Fibroblast of mammary gland (primary cell): ENCODE measurements at places on chromosomes 2 and 18.

DNA sequence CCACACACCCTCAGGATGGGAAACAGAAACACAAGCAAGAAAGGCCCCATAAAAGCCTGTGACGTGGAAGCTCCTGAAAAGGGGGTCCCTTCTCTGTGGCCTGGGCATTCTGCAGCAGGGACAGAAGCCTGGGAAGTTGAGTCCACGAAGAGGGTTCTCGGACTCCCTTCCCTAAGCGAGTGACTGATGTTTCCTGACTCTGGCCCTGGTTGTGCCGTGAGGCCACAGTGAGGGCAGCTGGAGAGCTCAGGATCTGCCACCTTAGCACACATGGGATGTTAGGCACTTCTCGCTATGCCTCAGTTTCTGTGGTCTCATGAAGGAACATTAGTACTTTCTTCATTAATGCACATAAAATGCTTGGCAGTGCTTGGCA lies 87.2 kb upstream of the ZFP36L2 start:
- DNase-seq = no peak

DNA sequence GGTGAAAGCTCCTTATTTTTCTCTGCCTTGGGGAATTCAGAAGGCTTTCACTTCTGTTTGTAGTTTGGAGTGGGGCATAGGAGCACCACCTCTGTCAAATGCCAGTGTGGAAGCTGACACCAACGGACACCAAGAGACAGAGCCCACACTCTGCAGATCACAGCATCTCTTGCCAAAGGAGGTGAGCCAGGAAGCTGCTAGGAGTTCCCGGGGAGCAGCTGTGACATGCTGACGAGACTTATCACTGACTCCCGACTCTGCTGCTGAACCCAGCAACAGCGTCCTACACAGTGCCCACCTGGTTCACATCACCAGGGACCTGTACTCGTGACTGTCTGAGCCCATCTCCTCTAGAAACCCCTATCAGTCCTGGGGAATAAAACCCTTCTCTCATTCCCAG lies 8.1 kb downstream of the TEX51 start:
- no peak for DNase-seq

GRCh38 chr2:101860157-101860556 lies 131.6 kb upstream of the IL1R2 start:
- DNase-seq = no peak

- no peak for DNase-seq
Measured at GRCh38 chr2:151394509-151394908, 15.2 kb upstream of the RIF1 start.

GRCh38 chr18:58013241-58014211 lies 30.5 kb upstream of the NEDD4L start:
- DNase-seq = peak; percentile 13

- DNase-seq = no peak
Measured at GRCh38 chr18:46343931-46344372, 239.8 kb downstream of the HAUS1 start.

DNA sequence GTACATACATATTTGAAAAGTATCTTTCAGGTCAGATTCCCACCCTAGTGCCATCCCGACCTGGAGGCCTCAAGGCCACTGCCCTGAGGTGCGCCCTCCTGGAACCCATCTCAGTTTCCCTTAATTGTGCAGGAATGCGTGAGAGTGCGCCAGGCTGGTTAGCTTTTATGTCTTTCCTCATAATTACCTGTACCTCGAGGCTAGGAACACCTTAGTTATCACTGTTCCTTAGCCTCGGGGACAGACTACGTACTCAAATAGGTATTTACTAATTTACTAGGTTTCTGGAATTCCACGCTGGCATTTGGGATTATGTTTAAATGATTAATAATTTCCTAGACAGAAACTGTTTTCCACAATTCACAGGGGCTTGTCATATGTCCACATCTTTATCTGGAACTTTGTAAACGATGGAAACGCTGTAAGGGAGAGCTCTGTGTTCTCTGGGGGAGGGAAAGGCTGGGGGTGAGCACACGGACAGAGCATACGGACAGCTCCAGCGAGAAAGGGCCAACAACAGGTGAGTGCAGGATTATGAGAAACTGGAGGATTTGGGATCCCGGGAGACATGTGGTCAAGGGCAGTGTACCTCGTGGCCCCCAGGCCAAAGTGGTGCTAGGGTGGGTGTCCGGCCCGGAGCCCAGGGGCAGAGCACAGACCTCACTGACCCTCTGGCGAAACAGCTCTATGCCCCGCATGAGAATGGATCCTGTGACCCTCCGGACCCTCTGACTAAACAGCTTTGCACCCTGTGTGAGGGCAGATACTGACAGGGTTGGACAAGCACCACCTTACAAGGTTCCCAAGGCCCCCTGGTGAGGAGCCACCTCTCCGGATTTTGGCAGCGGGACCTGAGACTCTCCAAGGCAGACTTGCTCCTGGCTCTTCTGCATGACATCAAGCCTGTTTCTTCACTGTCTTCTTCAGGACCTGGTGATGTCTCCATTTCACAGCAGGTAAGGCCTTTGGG lies 102.0 kb upstream of the PXDN start:
- DNase-seq = no peak

DNA sequence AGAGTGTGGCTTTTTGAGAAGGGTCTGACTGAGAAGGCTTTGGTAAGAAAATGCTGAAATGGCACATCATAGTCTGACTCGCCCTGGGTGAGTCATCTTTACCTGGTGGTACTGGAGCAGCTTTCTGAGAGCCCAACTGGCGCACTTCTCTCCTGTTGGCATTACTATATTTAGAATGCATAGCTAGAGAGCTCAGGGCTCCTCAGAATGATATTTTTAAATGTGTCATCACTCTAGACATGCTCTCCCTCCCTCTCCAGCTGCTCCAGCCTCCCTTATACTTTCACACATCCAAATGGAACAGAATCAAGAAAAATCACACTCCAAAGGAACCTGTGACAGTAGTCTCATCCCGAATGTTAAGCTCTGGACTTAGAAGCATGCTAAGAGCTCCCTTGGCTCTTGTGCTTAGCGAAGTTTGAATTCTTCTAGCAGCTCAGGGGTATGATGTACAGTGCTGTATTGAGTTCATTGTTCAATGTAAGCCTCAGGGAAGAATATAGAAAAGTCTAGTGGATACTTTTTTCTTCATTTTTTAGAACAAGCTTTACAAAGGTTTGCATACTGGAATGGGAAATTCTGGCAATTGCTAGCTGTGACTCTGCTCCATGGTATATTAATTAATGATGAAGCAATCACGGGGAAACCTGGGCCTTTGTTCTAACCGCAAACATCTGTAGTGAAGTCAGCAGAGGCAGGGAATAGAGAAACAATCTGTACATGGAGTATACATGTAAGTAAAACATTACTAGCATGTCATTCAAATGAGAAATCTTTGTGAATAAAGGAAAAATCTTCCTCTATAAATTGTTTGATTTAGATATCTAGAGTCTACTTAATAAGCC lies 751.2 kb upstream of the NRXN1 start:
- DNase-seq = peak; percentile 63

GRCh38 chr2:65159261-65159660 lies 29.4 kb upstream of the RAB1A start:
- no peak for DNase-seq

DNA sequence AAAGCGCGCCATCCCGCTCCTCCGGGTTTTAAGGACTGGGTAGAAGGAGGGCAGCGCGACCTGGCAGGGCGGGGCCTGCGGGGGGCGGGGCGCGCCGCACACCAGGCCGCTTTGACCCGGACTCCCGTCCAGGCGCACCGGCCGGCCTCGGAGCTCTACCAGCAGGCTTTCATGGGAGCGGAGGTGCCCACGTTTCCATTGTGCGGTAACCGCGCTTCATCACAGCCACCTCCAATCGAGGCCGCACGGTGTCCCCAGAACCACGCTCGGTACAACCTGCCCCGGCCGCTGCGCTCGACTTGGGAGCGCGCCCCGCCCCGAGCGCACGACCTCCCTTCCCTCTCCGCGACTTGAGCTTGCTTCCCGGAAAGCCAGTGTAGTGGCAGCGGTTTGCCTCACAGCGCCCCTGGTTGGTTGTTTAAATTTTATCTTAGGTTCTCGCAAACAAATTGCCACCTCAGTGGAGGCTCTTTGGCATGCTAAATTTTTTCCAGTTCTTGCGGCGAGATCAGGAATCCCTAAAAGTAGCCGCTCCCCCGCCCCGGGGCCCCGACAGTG lies 280 bp upstream of the CYP1B1 start:
- DNase-seq = peak; percentile 80

GRCh38 chr18:73750052-73750451 lies 397.6 kb downstream of the FBXO15 start:
- DNase-seq = no peak

GRCh38 chr2:2050446-2050845 lies 280.6 kb downstream of the MYT1L start:
- DNase-seq = no peak

DNA sequence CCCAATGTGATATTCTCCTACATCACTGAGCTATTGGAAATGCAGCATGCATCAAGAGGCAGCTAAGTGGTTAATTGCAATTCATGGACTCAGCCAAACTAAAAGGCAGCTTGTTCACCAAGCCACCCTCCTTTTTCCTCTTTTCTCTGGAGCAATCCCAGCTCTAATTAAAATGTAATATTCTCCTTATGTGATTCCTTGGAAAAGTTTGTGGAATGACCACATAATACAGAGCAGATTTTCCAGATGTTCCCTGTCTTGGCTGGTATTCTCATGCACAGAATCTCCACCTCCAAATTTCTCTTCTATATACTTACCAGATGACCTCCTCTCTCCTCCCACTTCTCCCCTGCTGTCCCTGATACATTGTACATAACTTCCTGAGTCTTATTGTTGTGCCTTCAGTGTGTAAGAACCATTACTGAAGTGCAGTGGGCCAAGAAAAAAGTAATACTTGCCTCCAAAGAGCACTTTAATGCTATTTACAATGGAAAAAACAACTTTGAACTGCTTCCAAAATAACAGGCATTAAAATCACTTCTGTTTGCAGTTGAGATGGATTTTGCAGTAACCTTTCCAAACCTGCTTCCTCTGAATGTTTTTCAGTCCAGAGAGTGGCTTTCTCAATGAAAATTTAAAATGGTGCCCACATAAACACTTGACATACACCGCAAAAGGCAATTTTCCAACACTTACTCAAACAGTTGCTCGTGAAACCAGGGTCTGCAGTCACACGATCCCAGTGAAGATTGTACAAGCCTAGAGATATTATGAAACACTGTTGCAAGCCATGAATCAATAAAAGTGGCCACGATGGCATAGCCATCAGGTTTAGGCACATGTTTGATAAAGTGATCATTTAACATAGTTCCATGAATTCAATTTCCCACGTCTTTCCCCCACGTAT lies 258.0 kb downstream of the MTX2 start:
- peak; percentile 90 for DNase-seq

GRCh38 chr2:218961229-218961628 lies 1.8 kb downstream of the CDK5R2 start:
- DNase-seq = no peak

DNA sequence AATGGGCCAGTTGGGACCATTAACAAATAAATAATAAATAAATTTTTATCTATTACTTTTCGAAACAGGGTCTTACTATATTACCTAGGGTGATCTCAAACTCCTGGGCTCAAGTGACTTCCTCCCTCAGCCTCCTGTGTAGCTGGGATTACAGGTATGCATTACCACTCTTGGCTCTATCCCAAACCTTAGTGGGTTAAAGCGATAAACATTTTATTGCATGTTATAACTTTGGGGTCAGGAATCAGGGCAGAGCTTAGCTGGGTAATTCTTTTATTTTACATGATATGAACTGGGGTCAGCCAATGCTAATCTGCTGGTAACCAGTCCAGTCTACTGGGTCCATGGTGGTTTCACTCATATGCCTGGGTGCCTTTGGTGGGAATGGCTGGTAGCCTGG lies 127.8 kb downstream of the MYO3B start:
- no peak for DNase-seq

- no peak for DNase-seq
Measured at GRCh38 chr2:55985406-55985805, 61.8 kb upstream of the EFEMP1 start.

GRCh38 chr18:74945774-74946545 lies 263.0 kb downstream of the PTGR3 start:
- peak; percentile 28 for DNase-seq

GRCh38 chr2:73979686-73980085 lies 5.0 kb upstream of the TET3 start:
- peak; percentile 92 for DNase-seq

DNA sequence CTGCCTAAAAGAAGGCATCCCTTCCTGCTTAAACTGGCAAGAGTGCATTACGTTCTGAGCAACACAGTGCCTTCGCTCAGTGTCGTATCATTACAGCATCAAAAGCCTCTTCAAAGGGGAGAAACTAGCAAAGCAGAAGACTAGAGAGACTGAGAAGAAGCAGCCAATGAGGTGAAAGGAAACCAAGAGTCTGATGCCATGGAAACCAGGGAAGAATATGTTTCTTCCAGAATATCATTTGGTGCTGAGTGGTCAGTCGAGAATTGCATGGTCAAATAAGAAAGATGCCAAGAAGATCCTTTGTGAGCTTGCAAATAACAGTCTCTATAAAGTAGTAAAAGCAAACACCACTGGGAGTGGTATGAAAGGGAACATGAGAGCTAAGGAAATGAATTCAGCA lies 312.1 kb upstream of the CHST9 start:
- no peak for DNase-seq

DNA sequence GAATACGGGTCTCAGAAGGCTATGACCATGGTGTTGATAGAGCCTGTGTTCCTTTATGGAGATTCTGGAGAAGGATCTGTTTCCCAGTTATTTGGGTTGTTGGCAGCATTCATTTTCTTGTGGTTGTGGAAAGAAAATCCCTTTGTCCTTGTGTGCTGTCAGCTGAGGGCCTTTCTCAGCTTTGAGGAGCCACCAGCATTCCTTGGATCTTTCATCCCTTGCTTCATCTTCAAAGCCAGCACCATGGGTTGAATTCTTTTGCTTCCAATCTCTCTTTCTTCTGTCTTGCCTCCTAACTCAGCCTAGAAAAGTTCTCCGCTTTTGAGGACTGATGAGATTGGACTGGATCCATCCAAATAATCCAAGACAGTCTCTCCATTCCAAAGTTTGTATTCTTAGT lies 103.2 kb upstream of the MMADHC start:
- no peak for DNase-seq

GRCh38 chr2:149423630-149424029 lies 93.2 kb downstream of the LYPD6 start:
- no peak for DNase-seq

DNA sequence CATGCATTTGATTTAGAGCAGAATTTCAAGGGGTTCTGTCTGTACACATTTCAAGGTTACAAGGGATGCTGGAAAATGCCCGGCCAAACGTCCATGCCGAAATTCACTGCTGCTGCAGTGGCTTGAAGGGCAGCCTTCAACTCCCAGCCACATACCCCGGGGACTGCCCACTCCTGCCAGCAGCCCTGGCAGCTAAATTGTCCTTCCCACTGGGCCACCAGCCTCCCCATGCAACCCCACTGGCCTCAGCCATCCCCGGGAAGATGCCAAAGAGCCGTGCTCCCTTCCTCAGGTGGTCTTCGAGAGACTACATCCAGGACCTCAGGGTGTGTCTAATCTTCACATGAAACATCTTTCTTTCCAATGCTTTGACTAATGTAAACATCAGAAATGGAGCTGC lies 478.7 kb upstream of the MYT1L start:
- DNase-seq = no peak

DNA sequence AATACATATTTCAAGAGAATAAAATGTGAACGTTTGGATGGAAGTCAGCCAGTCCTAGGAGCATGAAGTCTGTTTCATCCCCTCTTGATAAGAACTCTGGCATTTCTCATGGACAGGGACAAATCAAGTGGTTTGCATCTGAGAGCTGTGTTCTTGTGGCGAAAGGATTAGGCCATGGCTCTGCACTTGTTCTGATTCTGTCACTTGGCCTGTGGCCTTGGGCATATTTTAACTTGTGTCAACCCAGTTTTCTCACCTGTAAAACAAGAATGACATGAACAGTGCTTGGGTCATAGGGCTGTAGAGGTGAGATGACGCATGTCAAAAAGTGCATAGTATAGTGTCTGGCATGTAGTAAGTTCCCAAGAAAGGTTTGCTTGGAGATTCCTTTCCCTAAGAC lies 125.8 kb downstream of the MGAT5 start:
- no peak for DNase-seq
